ENCODE measurements at places on chromosomes 11 and 22.

GRCh38 chr11:86509588-86509974 lies 134.9 kb downstream of the CCDC81 start:
- DNase-seq: peak; percentile 29

GRCh38 chr22:39594411-39594810 lies 23.9 kb downstream of the CACNA1I start:
- DNase-seq: no peak

DNA sequence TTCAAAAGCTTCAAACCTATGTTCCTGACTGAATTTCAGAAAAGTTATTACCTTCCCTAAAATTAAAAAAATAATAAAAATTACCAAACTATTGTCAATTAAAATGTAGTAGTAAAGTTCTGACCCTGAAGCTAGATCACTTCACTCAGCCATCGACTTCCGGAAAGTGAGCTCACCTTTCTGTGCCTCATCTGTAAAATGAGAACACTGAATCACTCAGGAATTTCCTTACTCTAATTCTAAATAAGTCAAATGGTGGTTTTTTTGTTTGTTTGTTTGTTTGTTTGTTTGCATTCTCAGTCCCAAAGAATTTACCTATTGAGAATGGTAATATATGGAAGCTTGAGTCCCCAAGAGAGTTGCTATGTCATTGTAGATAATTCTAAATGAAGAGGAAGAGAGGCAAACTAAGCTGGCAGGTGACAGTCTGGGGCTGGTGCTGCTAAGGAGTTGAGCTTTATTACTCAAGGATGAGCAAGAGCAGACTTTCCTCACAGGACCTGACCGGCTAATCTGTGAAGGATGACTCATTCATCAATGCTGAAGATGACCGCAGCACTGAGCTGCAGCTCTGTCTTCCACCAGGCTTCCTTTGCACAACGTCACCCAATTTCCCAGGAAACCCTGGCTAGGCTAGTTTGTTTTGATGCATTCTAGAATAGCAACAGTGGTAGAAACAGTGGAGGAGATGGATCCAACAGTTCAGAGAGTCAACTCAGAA lies 248.8 kb downstream of the RAB38 start:
- DNase-seq: peak; percentile 65

- DNase-seq: no peak
Observed at GRCh38 chr11:2797741-2798361, 87.7 kb downstream of the CDKN1C start.

- peak; percentile 85 for DNase-seq
Observed at GRCh38 chr11:32213223-32213622, 122.3 kb downstream of the RCN1 start.

DNA sequence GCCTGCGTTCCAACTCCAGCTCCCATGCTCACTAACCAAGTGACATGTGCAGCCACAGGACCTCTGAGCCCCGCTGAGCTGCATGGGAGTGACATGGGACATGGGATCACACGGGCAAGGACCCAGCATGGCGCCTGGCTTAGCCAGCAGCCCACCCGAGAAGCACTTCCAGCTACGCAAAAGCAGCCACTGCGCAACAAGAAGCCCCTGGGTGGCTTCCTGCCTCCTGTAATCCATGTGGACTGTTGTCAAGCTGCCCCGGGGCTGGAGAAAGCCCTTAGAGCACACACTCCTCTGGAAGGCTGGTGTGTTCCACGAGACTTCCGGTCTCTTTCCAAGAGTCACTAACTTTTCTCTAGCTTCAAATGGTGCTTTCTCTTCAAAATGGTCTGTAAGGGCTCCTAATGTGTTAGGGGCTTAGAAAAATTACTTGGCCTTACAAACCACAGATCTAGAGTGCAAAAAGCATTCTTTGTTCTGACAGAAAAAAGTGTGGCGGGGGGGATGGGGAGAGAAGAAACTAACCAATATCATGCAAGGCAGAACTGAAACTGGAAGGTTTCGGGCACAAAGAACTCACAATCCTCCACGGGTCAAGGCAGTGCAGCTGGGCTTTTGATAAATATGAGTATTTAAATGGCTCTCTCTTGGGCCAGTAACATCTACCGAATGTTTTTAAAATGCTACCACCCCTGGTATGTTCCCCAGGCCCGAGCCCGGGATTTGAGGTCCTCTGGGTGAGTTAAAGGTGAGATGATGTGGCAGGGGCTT lies 5.5 kb downstream of the C11orf24 start:
- DNase-seq: no peak

DNA sequence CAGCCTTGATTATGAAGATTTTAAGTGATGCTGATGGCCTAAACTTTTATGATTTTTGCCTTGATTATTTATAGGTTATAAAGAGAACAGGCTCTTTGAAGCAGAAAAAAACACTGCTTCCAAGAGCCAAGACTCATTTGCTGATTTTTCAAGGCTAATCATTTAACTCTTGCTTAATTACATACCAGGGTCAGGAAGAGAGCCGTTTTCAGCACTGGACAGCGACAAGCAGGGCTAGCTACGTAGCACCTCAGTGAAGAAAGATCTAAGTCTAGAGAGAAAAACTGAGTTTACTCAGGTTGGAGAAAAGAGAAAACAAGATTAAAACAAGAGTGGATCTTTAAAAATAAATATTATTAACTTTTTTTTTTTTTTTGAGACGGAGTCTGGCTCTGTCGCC lies 615.4 kb upstream of the B3GAT1 start:
- peak; percentile 18 for DNase-seq

DNA sequence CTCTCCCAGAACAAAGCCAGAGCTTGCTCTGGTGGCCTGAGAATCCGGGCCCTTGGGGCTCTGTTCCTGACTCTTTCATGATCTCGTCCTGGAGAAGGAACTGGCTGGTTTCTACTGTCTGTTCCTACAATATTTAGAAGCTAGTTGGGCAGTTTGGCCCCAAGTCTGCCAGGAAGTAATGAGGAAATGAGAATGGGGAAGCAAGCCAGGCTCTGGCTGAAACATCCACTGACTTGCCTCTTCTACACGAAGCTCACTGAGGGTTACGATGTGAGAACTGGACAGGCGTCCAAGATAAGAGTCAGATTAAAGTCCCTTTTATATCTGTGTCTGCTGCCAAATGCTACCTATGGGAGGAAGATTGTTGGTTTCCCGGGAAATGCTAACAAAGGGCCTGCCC lies 110.0 kb upstream of the KIRREL3 start:
- no peak for DNase-seq

GRCh38 chr11:116647305-116648080 lies 125.3 kb downstream of the BUD13 start:
- no peak for DNase-seq

DNA sequence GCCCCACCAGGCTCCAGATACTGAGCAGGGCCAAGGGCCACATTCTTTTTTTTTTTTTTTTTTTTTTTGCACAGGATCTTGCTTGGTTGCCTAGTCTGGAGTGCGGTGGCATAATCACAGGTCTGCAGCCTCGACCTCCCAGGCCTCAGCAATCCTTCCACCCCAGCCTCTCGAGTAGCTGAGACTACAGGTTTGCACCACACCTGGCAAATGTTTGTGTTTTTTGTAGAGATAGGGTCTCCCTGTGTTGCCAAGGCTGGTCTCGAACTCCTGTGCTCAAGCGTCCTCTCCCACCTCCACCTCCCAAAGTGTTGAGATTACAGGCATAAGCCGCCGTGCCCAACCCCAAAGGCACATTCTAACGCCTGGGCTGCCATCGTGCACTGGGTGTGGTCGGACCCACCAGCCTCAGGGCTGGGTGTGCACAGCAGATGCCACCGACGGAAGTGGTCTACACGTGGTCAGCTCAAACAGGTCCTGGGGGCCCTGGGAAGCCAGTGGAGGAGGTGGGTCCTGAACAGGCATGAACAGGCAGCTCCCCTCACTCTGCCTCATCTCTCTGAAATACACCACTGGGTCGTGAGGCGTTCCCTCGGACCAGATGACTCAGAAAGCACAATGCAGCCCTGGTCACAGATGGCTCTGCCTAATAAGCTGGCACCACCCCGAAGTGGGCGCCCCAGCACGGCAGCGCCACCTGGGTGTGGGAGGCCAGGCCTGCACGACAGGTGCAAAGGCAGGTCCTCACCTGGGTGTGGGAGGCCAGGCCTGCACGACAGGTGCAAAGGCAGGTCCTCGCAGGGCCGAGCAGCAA lies 5.1 kb upstream of the B4GALNT4 start:
- no peak for DNase-seq

DNA sequence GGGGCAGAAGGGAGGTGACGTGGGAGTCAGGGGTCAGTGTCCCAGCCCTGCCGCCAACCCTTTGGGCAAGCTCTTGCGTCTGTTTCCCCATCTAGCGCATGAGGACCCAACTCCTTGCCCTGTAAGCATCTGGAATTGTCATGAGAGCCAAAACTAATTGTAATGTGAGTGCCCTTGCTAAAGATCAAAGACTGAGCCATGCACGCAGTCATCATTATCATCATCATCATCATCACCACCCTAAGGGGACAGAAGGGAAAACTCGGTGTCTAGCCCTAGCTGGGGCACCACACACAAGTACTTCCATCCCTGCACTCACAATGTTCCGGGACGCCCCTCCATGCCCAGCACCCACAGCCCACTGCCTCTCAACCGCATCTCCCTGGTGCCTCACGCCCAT lies 2.5 kb downstream of the LIF start:
- DNase-seq: no peak

GRCh38 chr22:25169278-25170031 lies 30.2 kb upstream of the CRYBB3 start:
- no peak for DNase-seq

GRCh38 chr11:30908857-30909256 lies 322.7 kb upstream of the MPPED2 start:
- no peak for DNase-seq

GRCh38 chr22:21025266-21025665 lies 7.1 kb downstream of the SLC7A4 start:
- no peak for DNase-seq

GRCh38 chr11:96906476-96906875 lies 516.7 kb downstream of the JRKL start:
- DNase-seq: no peak

- peak; percentile 72 for DNase-seq
Observed at GRCh38 chr11:110173811-110174644, 80.8 kb downstream of the ZC3H12C start.

GRCh38 chr11:132686886-132687285 lies 845.4 kb downstream of the OPCML start:
- DNase-seq: no peak

DNA sequence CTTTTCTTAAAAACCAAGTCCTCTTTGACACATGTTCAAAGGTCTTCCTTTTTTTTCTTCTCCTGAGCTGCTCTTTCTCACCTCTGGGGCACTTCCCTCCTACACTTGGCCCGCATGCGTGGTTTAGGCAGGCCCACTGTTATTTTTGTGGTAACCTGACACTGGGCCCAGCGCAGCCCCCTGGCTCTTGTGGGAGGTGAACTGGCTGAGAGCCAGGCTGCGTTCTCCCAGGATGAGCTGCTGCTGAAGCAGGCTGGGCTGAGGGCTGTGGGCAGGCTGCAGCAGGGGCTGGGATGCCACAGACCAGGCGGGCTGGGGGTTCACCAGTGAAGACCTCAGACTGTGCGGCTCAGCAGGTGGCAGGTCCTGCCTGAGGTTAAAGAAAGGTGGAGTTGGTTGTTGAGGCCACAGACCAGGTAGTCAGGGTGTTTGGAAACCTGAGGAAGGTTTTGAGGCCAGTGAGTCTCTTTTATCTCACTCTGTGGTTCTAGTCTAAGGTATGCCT lies 72.4 kb downstream of the TEAD1 start:
- DNase-seq: peak; percentile 92

- DNase-seq: peak; percentile 55
Observed at GRCh38 chr22:28112548-28113043, 193.5 kb upstream of the PITPNB start.

DNA sequence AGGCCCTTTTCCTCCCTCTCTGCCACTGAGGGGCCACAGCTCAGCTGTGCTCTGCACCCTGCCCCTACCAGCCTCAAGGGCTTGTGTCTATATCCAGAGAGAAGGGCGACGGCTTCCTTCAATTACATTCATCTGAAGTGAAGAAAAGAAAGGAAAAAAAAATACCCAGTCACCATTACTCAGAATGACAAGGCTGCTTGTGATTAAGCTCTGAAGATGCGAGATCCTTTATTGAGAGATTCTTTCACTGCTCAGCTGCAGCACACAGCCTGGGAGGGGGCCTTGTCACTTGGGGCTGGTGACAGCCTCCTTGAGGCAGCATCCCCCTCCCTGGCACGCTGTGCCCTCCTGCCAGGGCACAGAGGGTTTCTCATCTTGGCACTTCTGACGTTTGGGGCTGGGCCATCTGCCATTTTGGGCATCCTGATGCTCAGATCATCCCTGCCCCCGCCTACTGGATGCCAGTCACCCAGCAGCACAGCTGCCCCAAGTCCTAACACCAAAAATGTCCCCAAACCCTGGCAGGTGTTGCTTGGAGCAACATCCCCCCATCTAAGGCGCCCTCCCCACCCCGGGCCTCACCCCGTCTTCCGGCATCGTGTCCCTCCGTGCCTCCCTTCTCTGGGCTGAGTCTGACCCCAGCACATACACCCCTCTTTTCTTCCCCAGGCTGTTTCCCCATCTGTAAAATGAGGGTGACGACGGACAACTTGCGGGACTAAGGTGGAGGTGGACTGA lies 1394.7 kb downstream of the BRD1 start:
- no peak for DNase-seq

DNA sequence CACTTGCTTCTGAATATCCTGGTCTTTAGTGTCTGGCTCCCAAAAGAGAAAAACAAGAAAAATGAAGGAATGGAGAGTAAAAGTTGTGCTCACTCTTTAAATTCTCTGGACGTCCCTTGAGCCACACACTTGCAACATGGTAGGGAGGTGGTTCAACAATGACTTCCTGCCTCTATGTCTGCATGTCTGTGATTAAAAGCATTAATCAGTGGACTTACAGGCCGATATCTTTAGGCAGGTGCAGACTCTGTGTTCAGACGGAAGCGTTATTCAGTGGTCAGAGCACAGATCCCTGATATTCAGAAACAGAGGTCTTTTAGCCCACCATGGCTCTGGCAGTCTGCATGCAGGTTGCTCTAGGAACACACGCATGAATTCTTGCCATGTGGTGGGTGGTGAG lies 1920.0 kb upstream of the RAG2 start:
- DNase-seq: no peak

- DNase-seq: no peak
Observed at GRCh38 chr11:9681583-9682372, 17.9 kb downstream of the SWAP70 start.

Measured in astrocyte (in vitro differentiated cells and primary cell).